ENCODE measurements at places on chromosomes 16 and 17.
A peak's percentile ranks its signal among the peaks of the same experiment; 100 is the strongest.

GRCh38 chr17:46782250-46782953, 36.1 kb downstream of the WNT3 start:
- peak; percentile 52 for DNase-seq

GRCh38 chr17:9261081-9262012, 240.0 kb downstream of the NTN1 start:
- peak; percentile 20 for DNase-seq

GRCh38 chr17:17900615-17901520, 64.1 kb upstream of the SREBF1 start:
- DNase-seq: peak; percentile 49

DNA sequence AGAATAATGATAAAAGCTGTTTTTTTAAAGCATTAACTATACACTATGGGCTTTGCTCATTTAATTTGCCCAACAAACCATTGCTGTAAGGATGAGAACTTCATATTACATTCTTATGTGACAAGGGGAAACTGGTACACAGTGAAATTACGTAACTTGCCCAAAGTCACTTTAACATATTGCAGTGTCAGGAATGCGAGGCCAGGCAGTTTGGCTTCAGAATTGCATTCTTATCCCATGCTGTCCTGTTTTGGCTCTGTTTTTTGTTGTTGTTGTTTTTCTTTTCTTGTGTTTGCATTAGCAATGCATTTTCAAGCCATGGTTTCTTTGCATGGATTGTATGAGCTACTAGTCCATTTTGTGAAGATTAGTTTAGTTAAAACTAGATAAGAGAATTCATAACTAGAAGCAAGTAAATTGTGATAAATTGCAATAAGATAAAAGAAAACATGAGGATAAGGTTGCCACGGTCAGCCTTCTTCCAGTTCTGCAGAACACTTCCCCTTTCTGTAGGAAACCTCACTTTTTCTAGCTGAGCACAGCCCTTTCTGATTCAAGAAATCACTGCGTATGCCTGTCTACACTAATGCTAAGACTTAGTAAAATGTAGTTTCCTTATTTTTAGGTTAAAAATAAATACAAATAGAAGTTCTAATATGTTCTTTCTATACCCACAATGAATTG, 221.3 kb upstream of the KCNJ16 start:
- DNase-seq: peak; percentile 32

GRCh38 chr17:77125432-77125901, 15.3 kb upstream of the SEC14L1 start:
- DNase-seq: no peak

Data from hematopoietic multipotent progenitor cell treated with erythropoietin and hydrocortisone succinate and interleukin-3 and kit ligand, for 4 days (in vitro differentiated cells).